ENCODE measurements at places on chromosomes 4 and X.

DNA sequence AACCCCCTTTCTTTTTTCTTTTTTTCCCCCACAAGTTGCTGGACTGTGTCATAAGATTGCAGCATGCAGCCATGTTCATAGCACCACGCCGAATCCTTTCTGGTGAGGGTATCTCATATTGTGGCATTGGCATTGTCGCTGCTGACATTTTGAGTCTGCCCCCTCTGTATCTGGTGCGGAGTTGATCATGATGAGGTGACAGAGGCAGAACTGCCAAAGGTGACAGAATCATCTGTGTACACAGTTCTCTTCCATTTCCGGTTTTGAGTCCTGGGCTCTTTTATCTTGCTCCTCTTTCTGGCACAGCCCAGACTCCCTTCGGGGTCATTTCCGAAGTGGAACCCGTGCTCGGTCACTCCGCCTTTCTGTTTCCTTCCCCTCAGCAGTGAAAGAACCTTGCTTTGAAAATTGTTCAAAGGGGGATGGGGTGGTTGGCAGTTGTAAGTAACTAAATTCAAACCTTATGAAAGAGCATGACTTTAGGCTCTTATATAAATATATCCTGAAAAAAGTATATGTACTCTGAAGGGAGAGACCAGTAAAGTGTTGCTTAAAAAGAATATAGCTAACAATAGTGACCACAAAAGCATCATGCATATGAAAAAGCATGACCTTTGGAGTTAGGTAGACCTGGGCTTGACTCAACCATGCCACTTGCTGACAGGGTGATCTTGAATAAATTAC, 55.0 kb upstream of the BMP2K start:
- H3K4me3 ChIP-seq = peak overlapping the region; percentile 14
- peak; percentile 57 for DNase-seq
- peaks cover 16% of the 10 kb centered on the region for H3K4me1 ChIP-seq
- no peaks in the 10 kb centered on the region for H3K27me3 ChIP-seq
- H3K36me3 ChIP-seq = no peaks in the 10 kb centered on the region

GRCh38 chr4:163269166-163269565, 63.2 kb downstream of the NPY1R start:
- H3K27me3 ChIP-seq = peaks cover 3% of the 10 kb centered on the region
- no peak overlapping the region for H3K4me3 ChIP-seq
- no peaks in the 10 kb centered on the region for H3K4me1 ChIP-seq
- no peaks in the 10 kb centered on the region for H3K36me3 ChIP-seq
- no peak overlapping the region for H3K27ac ChIP-seq

DNA sequence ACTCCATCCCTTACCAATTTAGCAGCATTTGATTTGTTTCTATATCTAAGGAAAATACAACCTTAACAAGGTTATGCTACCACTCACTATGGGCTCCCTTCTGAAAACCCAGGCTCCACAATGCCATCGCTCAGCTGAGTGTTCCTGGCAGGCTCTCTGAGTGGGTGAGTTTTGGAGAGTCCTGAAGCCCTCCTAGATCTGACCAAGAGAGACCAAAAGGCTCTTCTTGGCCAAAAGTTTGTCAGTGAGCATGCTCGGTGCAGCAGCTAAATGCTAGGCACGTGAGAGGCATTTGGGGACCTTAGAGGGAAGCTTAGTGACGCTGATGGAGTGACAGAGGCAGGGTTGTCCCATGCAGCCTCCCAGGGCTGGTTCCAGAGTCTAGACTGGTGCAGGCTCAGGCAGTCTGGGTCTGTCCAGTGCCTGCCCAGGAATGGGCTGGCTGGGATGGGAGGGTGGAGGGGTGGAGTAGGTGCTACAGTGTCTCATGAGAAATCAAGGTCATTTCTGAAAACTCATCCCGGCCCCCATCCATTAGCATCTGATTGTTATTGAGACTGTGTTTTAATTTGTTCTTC, 346.8 kb downstream of the NR3C2 start:
- no peaks in the 10 kb centered on the region for H3K27me3 ChIP-seq
- H3K36me3 ChIP-seq = peaks cover 13% of the 10 kb centered on the region

- no peaks in the 10 kb centered on the region for H3K36me3 ChIP-seq
- H3K4me1 ChIP-seq = peaks cover 4% of the 10 kb centered on the region
- H3K27me3 ChIP-seq = peaks cover 7% of the 10 kb centered on the region
- H3K4me3 ChIP-seq = no peak overlapping the region
- no peak overlapping the region for H3K27ac ChIP-seq
These were observed 231.3 kb upstream of the GPRIN3 start for GRCh38 chr4:89538886-89539285.

GRCh38 chr4:173492315-173492714, 37.7 kb downstream of the HAND2 start:
- no peak overlapping the region for H3K27ac ChIP-seq
- no peaks in the 10 kb centered on the region for H3K36me3 ChIP-seq
- no peak for DNase-seq
- peaks cover 15% of the 10 kb centered on the region for H3K27me3 ChIP-seq
- no peak overlapping the region for H3K4me3 ChIP-seq

- H3K4me3 ChIP-seq = no peak overlapping the region
- no peaks in the 10 kb centered on the region for H3K36me3 ChIP-seq
These were observed 7.0 kb downstream of the PALLD start for GRCh38 chr4:168503652-168504362.

DNA sequence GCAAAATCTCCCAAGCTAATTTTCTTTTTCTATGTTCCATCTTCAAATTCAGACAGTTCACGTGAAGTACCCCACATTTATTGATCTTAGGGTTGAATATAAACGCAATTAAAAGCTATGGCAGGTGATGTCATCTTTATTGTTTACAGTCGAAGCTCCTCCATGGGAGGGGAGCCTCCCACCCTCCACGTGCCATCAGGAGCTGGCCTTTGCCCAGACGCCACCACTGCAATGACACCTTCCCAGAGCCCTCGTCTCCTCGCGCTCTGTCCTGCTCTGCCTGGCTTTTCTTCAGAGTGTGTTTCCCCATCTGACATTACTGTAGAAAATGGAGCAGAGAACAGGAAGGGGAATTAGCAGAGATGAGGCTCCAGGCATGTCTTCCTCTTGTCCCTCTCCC, 18.8 kb upstream of the CYP4V2 start:
- H3K36me3 ChIP-seq = no peaks in the 10 kb centered on the region
- H3K27ac ChIP-seq = no peak overlapping the region
- no peak for DNase-seq
- no peak overlapping the region for H3K4me3 ChIP-seq
- H3K4me1 ChIP-seq = no peaks in the 10 kb centered on the region

DNA sequence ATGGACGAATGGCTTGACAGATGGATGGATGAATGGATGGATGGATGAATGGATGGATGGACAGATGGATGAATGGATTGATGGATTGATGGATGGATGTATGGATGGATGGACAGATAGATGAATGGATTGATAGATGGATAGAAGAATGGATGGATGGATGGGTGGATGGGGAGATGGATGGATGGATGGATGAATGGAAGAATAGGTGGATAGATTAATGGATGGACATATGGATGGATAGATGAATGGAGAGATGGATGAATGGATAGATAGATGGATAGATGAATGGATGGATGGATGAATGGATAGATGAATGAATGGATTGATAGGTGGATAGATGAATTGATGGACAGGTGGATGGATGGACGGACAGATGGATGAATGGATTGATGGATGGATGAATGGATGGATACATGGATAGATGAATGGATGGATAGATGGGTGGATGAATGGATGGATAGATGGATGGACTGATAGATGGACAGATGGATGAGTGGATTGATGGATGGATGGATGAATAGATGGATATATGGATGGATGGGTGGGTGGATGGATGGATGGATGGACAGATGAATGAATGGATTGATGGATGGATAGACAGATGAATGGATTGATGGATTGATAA, 33.9 kb downstream of the PSAPL1 start:
- no peaks in the 10 kb centered on the region for H3K36me3 ChIP-seq
- peaks cover 18% of the 10 kb centered on the region for H3K27me3 ChIP-seq
- H3K4me3 ChIP-seq = no peak overlapping the region
- H3K27ac ChIP-seq = no peak overlapping the region
- H3K4me1 ChIP-seq = no peaks in the 10 kb centered on the region

GRCh38 chr4:138751309-138751708, 264.3 kb upstream of the NOCT start:
- H3K4me1 ChIP-seq = no peaks in the 10 kb centered on the region
- DNase-seq = no peak
- H3K36me3 ChIP-seq = no peaks in the 10 kb centered on the region
- peaks cover 1% of the 10 kb centered on the region for H3K27me3 ChIP-seq
- H3K27ac ChIP-seq = no peak overlapping the region
- no peak overlapping the region for H3K4me3 ChIP-seq

- DNase-seq = no peak
- H3K27me3 ChIP-seq = no peaks in the 10 kb centered on the region
- H3K27ac ChIP-seq = no peak overlapping the region
- peaks cover 25% of the 10 kb centered on the region for H3K36me3 ChIP-seq
- no peak overlapping the region for H3K4me3 ChIP-seq
- H3K4me1 ChIP-seq = peaks cover 34% of the 10 kb centered on the region
These were observed 183.2 kb downstream of the RAP1GDS1 start for GRCh38 chr4:98444371-98444770.

GRCh38 chr4:118703118-118703517, 17.9 kb downstream of the METTL14 start:
- H3K36me3 ChIP-seq = peaks cover 36% of the 10 kb centered on the region
- no peaks in the 10 kb centered on the region for H3K27me3 ChIP-seq
- H3K4me1 ChIP-seq = no peaks in the 10 kb centered on the region
- no peak for DNase-seq
- no peak overlapping the region for H3K4me3 ChIP-seq
- no peak overlapping the region for H3K27ac ChIP-seq

- DNase-seq = no peak
- H3K4me1 ChIP-seq = no peaks in the 10 kb centered on the region
- H3K27me3 ChIP-seq = no peaks in the 10 kb centered on the region
- no peak overlapping the region for H3K27ac ChIP-seq
- no peak overlapping the region for H3K4me3 ChIP-seq
- peaks cover 21% of the 10 kb centered on the region for H3K36me3 ChIP-seq
These were observed 62.6 kb downstream of the USO1 start for GRCh38 chr4:75786938-75787337.

GRCh38 chrX:40155589-40156469, 58.1 kb upstream of the BCOR start:
- H3K36me3 ChIP-seq = no peaks in the 10 kb centered on the region
- H3K27ac ChIP-seq = no peak overlapping the region
- H3K27me3 ChIP-seq = no peaks in the 10 kb centered on the region
- peak; percentile 20 for DNase-seq
- H3K4me3 ChIP-seq = peak overlapping the region; percentile 65

DNA sequence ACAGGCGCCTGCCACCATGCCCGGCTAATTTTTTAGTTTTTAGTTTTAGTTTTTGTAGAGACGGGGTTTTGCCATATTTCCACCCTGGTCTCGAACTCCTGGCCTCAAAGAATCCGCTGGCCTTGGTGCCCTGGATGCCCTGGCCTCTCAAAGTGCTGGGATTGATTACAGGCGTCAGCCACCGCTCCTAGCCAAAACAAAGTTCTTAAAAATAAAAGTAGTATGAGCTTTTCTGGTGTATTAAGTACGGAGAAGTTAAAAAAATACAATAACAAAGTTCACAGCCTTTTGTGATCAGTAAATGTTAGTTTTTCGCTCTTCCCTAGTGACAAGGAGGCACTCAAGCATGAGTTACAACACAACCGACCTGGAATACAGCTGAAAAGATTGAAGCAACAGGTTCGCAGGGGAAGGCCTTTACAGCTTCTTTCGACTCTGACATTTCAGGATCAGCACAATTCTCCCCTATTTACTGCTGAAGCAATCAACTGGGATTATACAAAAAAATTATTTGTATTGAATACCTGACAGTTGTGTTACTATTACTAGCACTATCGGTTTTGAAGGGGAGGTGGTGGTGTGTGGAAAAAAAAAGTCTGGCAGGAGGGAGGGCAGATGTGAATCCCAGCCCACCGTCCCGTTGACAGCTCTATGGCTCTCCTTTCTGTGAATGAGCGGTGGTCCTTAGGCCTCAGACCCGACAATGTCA, 893 bp upstream of the METAP1 start:
- no peaks in the 10 kb centered on the region for H3K36me3 ChIP-seq
- DNase-seq = no peak
- peaks cover 30% of the 10 kb centered on the region for H3K4me1 ChIP-seq
- H3K27ac ChIP-seq = peak overlapping the region; percentile 96

DNA sequence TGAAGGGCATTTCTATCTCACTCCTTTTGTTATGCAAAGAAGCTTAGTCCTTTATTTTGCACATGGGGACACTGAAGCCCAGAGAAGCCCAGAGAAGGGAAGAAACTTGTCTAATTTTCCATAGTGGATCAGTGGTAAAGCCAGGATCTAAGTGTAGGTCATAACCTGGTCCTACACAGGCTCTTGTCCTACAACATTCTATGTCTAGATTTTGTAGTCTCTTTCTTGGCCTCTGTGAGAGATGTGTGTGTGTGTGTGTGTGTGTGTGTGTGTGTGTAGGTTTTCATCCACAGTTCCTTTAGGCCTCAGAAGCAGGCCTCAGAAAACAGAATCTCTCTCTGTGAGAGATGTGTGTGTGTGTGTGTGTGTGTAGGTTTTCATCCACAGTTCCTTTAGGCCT, 38.3 kb downstream of the VSIG4 start:
- H3K27me3 ChIP-seq = no peaks in the 10 kb centered on the region
- H3K4me1 ChIP-seq = peaks cover 59% of the 10 kb centered on the region
- H3K36me3 ChIP-seq = peaks cover 2% of the 10 kb centered on the region
- no peak overlapping the region for H3K4me3 ChIP-seq
- no peak overlapping the region for H3K27ac ChIP-seq

DNA sequence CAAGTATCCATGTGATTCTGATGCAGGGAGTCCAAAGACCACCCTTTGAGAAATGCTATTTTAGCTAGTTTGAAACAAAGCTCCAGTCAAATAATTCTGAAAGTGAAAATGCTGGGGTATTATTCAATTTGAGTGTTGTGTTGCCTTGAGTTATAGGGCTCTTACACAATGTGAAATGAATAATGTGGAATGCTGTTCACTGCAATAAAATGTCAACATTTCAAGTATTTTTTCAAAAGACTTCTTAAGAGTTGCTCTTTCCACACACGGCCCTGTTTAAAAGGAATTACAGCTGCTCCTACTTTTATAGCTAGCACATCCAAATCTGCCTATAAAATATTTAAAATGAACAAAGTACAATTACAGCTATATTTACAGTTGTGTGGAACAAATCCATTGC, 27.5 kb upstream of the PLS3 start:
- no peaks in the 10 kb centered on the region for H3K27me3 ChIP-seq
- no peak for DNase-seq
- no peaks in the 10 kb centered on the region for H3K36me3 ChIP-seq
- no peak overlapping the region for H3K4me3 ChIP-seq

All from activated CD4-positive, alpha-beta memory T cell treated with anti-CD3 and anti-CD28 coated beads for 36 hours (primary cell).